ENCODE measurements at places on chromosomes 6 and 20. TPM values are rescaled to one million over a fixed set of nuclear protein-coding genes. Genes with fewer than 3 reads are reported as not detected.

RIPOR3 gene
- total RNA-seq = 0.14 TPM

OR2H2 gene
- total RNA-seq = not detected

SMOC2 gene
- total RNA-seq = 0.66 TPM

SLC52A3 gene
- total RNA-seq = not detected

ADGRF5 gene
- not detected for total RNA-seq

WFDC12 gene
- not detected for total RNA-seq

CRISP2 gene
- 0.23 TPM for total RNA-seq

CRYBG1 gene
- total RNA-seq = 10.4 TPM

SAMD5 gene
- total RNA-seq = 2.1 TPM

C6orf141 gene
- total RNA-seq = 2.6 TPM

F13A1 gene
- total RNA-seq = not detected

BANF2 gene
- not detected for total RNA-seq

CST7 gene
- 0.94 TPM for total RNA-seq

BACH2 gene
- 0.31 TPM for total RNA-seq

OLIG3 gene
- not detected for total RNA-seq

FKBP1A gene
- 124 TPM for total RNA-seq

MLIP gene
- not detected for total RNA-seq

POU5F1 gene
- not detected for total RNA-seq

SLC13A3 gene
- total RNA-seq = not detected

ZC3H12D gene
- 0.10 TPM for total RNA-seq

VEGFA gene
- 55.6 TPM for total RNA-seq

HLA-G gene
- total RNA-seq = not detected

SYNDIG1 gene
- 0.47 TPM for total RNA-seq

MAS1 gene
- total RNA-seq = not detected

BTN2A1 gene
- 10.4 TPM for total RNA-seq

BPHL gene
- total RNA-seq = 19.0 TPM

UST gene
- total RNA-seq = 11.7 TPM

SNAI1 gene
- 10.5 TPM for total RNA-seq

EFCAB8 gene
- total RNA-seq = not detected

VGLL2 gene
- total RNA-seq = 0.50 TPM

ENPP1 gene
- total RNA-seq = 32.2 TPM

FRK gene
- 0.21 TPM for total RNA-seq

CPNE5 gene
- not detected for total RNA-seq

ERVFRD-1 gene
- total RNA-seq = not detected

DCBLD1 gene
- 17.3 TPM for total RNA-seq

SMAP1 gene
- total RNA-seq = 21.7 TPM

FAM83B gene
- not detected for total RNA-seq

TP53TG5 gene
- not detected for total RNA-seq

VTA1 gene
- total RNA-seq = 53.7 TPM

PPP1R14C gene
- not detected for total RNA-seq

RRAGD gene
- 28.8 TPM for total RNA-seq

TRIM31 gene
- 0.12 TPM for total RNA-seq

CTCFL gene
- total RNA-seq = not detected

CENPW gene
- 21.8 TPM for total RNA-seq

NR2E1 gene
- total RNA-seq = 0.39 TPM

UBE2V1 gene
- 81.7 TPM for total RNA-seq

FAM209A gene
- total RNA-seq = not detected

PRSS35 gene
- not detected for total RNA-seq

ZKSCAN3 gene
- 4.1 TPM for total RNA-seq

BMP7 gene
- total RNA-seq = 11.8 TPM

CCN5 gene
- 4.2 TPM for total RNA-seq

AGPAT4 gene
- 3.9 TPM for total RNA-seq

CCHCR1 gene
- 12.7 TPM for total RNA-seq

COX4I2 gene
- not detected for total RNA-seq

ZFP57 gene
- total RNA-seq = not detected

UNC5CL gene
- total RNA-seq = 0.25 TPM

PRDM13 gene
- not detected for total RNA-seq

TRIM27 gene
- total RNA-seq = 72.7 TPM

KPNA5 gene
- 2.6 TPM for total RNA-seq

LINC00237 gene
- total RNA-seq = not detected
